ENCODE measurements at places on chromosomes 5 and 9.

GRCh38 chr9:116816484-116816883 is 129.4 kb downstream of the TRIM32 start:
- DNase-seq: no peak

DNA sequence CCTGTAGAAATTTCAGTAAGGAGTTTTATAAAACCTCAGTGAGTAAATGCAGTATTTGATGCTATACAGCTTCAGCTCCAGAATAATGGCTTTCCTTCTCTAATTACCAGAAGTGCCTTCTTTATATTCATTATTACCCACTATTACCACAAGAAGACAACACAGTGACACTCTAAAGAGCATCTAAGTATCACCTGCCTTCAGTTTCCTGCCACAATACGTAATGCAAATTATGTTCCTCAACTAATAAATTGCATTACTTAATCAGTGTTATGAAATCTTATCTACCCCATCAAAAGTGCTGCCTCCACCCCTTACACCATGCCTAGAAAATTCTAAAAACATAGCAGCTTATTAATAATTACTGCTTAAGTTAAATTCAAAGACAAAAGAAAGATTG is 91.9 kb downstream of the TRPM6 start:
- DNase-seq: no peak

DNA sequence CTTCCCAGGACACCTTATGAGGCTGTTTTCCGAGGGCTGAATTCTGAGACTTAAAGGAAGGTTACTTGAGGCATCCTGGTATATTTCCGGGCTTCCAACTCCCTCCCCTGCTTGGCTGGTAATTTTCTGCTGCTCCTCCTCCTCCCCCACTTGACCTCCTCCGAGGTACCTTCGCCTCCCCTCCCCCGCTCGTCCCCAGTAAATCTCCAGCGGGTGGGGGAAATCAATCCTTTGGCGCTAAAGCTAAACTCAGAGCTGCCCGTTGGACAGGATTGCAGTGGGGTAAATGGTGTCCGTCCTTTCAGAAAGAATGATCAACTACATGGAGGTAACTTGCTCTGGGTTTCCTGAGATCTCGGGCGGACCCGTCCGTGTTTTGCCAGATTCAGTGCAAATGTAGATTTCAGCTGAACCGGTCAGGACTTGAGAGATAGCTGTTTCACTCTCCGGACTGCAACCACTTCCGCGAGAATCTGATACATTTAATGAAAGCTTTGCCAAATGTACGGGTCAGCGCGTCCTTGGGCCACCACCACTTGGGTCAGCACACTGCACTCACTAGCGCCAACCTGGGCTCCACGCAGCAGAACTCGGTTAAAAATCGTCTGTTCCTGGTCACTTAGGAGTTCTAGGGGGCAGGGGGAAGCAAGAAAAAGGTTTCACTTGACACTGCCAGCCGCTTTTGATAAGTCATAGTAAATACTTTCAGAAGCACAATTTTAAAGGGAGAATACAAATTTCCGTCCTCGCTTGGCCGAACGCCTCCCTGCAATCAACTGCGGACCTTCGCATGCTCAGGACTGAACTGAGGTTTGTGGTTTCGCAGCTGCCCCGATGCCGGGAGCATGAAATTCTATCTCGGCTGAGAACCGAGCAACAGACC is 4.6 kb upstream of the ISL1 start:
- no peak for DNase-seq

DNA sequence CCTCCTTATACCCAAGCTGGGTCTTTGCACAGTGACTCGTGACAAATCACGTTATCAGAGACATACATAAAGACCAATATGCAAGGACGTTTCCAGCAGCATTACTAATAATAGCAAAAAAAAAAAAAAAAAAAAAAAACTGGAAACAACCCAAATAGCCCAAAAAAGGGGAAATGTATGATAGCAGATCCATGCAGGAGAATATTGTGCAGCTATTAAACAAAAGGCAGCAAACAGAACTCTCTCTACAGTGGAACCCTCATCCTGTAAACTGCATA is 37.7 kb downstream of the C5orf15 start:
- DNase-seq: no peak

- DNase-seq: no peak
These were observed 91.1 kb upstream of the TLE4 start for GRCh38 chr9:79480639-79481038.

DNA sequence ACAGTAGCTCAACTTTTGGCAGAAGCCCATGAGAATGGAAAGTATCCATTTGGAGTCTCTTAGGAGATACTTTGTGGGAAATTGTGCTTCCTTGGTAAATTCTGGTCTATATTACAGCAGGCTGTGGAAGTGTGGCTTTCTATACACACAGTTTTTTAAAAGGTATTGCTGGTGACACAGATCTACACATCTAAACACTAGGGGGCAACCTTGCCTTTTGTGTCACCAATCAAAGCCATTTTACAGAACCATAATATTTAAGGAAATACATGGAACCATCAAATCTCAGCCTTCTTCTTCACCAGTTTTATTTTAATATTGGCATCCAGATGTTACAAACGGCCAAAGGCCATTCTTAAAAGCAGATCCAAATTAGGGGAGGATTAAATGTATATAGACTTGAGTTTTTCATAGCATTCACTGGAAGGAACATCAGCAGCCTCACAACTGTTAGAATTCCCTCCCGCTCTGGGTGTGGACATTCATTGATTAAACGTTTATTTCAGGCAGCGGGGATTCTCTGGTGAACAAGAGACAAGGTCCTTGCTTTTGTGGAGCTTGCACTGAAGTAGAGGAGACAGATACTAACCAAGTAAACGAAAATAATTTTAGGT is 132.4 kb upstream of the EPB41L4A start:
- DNase-seq: peak; percentile 45

GRCh38 chr5:147913786-147914185 is 7.4 kb upstream of the C5orf46 start:
- no peak for DNase-seq

DNA sequence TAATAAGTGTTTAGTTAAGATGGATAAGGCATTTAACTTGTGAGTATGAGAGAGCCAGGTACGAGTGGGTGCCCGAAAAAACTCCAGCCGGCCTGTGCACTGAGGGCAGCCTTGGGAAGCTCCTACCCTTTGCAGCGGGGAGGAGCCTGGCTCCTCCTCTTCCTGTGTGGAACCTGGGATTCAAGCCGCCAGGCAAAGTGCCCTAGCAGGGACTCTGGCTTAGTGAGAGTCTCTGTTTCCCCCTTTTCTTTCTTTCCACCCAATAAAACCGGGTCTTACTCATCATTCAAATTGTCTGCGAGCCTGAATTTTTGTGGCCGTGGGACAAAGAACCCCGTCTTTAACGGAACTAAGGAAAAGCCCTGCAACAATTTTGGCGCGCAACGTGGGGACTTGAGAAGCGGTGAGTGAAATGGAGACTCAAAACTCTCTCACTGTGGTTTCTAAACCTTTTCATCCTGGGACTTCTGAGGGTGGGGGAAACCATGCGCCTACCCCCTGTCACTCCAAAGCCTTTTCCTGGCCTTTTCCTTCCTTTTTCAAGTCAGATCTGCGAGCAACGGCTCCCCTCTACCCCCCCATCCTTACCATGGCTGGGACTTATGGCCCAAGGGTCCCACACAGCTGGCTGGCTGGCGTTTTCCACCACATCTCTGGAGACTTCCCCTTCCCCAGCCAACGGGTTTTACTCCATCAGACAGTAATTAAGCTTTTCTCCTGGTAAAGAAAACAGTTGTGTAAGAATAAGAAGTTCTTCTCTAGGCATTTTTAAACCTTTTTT is 535.7 kb upstream of the ACO1 start:
- no peak for DNase-seq

GRCh38 chr5:36522746-36523065 is 83.7 kb upstream of the SLC1A3 start:
- no peak for DNase-seq

DNA sequence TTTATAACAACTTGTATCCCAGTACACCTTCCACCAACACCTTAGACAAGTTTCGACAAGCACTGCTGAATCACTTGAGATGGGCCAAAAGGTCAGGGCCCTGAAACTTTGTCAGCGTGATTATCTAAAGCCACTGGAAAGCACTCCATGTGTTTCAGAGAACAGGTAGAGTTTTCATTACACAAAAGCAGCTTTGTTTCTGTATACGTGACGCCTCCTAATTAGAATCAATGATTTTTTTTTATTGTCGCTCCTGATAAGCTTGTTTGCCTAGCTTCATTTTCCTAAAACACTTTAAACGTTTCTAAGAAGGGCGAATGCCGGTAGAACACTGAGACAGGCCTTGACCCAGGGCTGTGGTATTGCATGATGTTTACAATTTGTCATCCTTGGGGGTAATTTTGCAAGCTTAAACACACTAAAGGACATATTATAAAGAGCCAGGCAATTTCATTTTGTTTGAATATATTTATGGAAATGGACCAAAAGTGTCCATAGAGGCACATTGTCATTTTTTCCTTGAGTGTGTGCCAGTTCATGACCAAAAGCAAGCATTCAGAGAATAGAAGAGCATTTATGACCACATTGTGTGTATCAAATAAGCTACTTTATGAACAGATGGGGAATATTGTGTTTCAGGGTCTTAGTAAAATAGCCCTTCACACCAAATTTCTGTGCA is 193.6 kb downstream of the GLIS3 start:
- no peak for DNase-seq

DNA sequence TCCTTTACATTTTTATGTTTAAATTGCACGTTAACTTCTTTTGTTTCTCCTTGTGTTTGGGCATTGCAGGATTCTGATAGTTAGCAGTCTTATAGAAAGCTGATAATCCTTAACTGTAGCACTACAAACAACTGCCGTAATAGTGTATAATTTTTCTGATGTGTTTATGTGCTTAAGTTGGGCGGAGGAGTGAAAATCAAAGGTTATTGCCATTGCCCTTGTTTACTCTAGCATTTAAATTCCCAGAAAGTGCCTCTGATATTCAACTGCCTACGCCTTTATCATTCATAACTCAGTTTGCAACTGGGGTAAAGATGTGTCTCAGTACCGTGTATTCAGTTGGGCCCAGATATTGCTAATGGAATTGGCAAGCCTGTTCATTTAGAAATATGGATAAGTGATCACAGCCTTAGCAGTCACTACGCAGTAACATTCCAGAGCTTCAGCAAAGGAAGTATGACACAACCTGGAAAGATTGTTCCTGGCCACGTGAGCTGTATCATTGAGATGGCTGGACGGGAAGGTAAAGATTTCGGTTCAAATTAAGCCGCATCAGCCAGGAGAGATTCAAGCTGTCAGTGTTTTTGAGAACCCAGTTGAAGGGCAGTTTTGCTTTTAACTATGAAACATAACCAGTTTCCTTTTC is 28.1 kb upstream of the LRRTM2 start:
- DNase-seq: no peak

All from NCI-H1436 (cell line).